ENCODE measurements at places on chromosomes 2 and 18.
A peak's percentile ranks its signal among the peaks of the same experiment; 100 is the strongest.

DNA sequence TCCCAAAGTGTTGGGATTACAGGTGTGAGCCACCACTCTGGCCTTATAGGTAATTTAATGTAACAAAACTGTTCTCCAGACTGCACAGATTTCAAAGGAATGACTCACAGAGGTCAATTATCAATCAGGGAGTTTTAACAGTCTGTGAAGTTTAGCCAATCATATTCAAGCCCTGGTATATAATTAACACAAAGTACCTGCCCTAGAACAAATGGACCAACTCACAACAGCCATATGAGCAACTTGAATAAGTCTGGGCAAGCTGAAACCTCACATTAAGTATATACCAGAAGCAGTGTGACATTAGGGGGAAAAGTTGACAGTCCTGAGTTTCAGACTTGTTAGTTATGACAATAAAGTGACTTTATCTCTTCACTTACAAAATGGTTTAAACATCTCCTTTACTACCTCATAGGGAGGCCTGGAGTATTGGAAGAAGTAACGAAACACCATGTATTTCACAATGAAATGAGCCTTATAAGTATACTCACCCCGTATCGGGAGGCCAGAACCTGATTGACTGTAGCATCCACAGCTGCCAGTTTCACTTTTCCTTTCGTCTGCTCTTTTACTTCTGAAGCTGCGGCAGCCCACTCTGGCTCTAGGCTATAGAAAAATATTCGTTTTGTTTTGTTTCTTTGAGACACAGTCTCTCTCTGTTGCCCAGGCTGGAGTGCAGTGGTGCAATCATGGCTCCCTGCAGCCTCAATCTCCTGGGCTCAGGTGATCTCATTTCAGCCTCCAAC lies 22.2 kb downstream of the PDIA6 start:
- DNase-seq, result no peak

- no peak for DNase-seq
These were observed 139.0 kb downstream of the UXS1 start for GRCh38 chr2:106054880-106055655.

- DNase-seq, result peak; percentile 72
These were observed 12.0 kb upstream of the GTF2A1L start for GRCh38 chr2:48605482-48606175.

DNA sequence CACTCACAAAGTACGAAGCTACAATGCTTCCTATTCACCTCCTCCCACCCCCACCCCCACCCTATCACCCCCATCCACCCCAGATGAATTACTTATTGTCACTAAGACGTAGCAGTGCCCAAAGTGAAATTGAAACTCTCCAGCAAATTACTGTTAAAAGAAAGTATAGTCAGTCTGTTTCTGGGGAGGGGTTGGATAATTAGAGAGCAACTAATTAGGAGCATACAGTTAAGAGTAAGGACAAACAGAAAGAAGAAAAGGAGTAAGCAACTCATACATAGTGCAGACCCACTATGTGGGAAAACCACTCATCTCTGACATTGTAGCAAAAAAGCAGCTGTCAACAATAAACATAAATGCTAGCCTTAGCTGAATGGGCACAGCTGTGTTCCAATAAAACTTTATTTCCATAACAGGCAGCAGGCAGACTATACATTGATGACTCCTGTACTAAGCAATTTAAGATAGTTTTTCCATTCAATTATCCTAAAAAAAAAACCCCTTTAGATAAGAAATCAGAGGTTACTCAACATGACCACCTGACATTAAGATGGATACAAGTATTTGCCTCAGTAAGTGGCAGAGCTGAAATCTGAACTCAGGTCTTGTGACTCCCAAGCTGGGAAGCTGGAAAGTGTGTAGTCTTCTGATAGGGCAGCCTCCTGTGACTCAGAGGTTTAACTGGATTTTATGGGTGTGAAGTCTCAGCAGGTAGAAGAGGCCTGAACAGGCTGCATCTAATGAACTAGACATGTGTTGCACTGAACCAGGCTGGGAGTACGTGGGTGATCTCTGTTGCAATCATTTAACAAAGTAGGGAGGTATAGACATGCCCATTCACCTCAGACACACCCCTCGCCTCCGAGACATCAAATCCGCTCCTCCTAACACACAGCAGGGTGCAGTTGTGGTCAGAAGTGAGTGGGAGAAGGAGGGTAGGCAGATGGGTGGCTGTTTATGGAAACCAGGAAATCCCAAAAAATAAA lies 171.8 kb upstream of the KLF7 start:
- no peak for DNase-seq

DNA sequence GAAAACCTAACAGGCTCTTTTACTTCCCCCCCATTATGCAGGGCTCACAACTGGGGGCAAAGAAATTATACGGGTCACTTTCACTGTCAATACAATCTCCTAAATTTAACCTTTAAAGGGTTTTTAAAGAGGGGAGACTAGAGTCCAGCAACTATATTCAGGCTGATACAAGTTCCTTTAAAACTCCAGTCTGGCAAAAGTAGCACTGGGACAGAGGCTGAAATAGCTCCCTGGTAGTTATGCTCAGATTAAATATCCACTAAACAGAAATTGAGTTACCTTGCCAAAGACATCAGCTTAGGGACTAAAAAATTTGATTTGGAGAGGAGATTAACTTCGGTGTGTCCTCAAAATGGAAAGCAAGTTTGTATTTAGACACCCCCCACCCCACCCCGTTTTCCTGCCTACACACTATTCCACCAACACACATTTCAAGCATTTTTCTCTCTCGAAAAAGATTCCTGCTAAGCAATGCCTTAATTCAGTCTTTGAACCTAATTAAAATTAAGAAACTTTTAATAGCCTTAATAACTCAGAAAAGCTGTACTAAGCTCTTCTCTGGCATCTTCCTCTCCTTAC lies 127.2 kb downstream of the OSBPL1A start:
- DNase-seq, result no peak

DNA sequence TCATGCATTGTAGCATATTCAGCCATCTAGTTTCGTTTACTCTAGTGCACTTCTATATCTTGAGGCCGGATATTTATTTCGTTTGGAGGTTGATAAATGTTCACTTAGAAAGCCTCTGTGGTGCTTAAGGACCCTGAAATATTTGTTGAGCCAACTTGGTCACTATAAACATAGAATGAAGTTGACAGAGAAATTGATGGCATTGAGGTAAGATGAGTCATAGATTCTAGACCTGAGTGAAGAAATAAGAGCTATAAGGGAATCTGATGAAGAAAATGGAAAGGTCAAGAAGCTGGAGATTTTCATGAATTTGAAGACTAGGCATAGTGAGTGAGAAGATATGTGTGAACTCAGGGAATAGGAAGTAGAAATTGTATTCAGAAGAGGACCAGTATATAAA lies 35.9 kb downstream of the EPC2 start:
- DNase-seq, result no peak

DNA sequence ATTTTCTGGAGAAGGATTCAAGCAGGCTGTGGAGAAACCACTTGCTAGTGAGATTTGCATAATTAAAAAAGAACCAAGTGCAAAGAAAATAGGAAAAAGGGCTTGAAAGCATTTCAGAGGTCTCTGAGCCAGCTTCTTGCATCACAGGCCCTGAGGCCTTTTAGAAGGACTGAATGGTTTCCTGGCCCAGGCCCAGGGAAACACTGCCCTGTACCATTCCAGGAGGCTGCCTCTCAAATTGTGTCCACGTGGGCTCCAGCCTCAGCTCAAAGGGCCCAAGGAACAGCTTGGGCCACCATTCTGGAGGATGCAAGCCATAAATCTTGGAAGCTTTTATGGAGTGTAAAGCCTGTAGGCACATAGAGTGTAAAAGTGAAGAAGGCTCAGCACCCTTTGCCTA lies 523.3 kb upstream of the VRK2 start:
- no peak for DNase-seq

GRCh38 chr18:48021273-48021914 lies 90.9 kb upstream of the SMAD2 start:
- no peak for DNase-seq

- DNase-seq, result no peak
These were observed 781.3 kb upstream of the ID2 start for GRCh38 chr2:7900593-7900992.

DNA sequence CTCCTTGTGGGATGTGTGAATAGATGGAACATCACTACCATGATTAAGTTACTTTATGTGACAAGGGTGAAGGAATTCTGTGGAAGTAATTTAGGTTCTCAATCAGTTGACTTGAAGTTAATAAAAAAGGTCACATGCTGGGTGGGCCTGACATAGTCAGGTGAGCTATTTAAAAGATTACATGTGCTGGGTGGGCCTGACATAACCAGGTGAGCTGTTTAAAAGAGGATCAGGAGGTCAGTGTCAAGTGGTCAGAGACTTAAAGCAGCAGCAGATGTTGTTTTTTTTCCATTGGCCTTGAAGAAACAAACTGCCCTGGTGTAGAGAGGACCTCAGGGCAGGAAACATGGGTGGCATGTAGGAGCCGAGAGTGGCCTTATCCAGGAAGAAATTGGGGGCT lies 3.3 kb downstream of the IL1R2 start:
- no peak for DNase-seq

DNA sequence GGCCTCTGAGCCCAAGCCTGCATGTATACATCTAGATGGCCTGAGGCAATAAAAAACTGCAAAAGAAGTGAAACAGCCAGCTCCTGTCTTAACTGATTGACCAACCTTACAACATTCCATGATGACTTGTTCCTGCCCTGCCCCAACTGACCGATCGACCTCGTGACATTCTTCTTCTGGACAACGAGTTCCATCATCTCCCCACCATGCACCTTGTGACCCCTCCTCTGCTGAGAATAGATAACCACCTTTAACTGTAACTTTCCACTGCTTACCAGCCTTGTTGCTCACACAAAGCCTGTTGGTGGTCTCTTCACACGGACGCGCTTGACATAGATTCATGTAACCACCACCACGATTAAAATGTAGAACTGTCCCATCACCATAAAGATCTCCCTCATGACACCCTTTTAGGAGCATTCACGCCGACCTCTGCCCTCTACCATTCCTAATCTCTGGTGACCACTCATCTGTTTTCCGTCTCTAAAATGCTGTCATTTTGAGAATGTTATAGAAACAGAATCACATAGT lies 120.1 kb upstream of the REV1 start:
- DNase-seq, result no peak

DNA sequence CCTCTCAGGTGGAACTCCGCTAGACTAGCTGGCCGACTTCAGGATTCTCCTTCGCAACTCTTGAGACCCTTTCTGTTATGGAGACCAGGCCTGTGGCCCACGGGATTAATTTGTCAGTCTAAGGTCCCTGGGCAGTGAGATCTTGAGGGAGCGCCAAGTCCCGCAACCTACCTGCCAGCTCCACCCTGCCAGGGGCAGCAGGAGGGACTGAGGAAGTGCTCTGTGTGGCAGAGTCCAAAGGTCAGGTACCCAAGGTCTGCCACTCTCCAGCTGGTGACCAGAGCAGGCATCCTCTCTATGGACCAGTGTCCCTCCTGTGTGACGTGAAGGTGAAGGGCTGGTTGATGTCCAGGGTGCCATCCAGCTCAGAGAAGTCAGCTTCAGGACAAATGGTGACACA lies 4.3 kb upstream of the SPATA3 start:
- no peak for DNase-seq

GRCh38 chr2:201953880-201954279 lies 79.8 kb upstream of the FZD7 start:
- DNase-seq, result no peak

GRCh38 chr2:218398437-218399390 lies 954 bp upstream of the CTDSP1 start:
- peak; percentile 67 for DNase-seq

DNA sequence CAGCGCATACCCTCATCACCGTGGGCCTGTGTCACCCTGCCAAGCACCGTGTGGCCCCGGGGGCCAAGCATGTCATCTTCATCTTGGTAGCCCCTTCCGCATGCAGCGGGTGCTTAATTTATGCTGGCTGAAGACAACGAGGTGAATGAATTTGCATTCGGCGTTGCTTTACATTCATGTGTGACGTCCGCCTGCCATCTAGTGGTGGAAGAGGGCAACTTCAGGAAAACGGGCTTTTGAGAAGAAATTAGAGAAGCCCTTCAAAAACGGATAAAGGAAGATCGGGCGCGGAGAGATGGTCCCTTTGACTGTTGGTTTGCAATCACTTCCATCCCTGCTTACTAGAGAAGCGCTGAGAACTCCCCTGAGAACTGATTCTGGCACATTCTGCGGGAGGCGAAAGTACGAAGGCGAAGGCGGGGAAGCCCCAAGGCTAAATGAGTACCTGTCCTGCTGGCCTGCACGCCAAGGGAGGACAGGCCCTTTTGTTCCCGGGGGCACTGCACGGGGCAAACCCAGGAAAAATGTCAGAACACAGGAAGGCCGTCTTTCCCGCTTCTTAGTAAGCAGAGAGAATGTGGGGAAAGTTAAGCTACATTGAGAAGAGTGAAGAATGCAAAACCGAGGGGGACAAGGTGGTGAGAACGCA lies 145.9 kb downstream of the ZNF516 start:
- DNase-seq, result peak; percentile 38

- no peak for DNase-seq
These were observed 67.3 kb upstream of the ST6GAL2 start for GRCh38 chr2:106953236-106953635.

- DNase-seq, result no peak
These were observed 8.0 kb downstream of the USP39 start for GRCh38 chr2:85623991-85624390.

- DNase-seq, result no peak
These were observed 161.5 kb downstream of the FIGN start for GRCh38 chr2:163574309-163574708.

DNA sequence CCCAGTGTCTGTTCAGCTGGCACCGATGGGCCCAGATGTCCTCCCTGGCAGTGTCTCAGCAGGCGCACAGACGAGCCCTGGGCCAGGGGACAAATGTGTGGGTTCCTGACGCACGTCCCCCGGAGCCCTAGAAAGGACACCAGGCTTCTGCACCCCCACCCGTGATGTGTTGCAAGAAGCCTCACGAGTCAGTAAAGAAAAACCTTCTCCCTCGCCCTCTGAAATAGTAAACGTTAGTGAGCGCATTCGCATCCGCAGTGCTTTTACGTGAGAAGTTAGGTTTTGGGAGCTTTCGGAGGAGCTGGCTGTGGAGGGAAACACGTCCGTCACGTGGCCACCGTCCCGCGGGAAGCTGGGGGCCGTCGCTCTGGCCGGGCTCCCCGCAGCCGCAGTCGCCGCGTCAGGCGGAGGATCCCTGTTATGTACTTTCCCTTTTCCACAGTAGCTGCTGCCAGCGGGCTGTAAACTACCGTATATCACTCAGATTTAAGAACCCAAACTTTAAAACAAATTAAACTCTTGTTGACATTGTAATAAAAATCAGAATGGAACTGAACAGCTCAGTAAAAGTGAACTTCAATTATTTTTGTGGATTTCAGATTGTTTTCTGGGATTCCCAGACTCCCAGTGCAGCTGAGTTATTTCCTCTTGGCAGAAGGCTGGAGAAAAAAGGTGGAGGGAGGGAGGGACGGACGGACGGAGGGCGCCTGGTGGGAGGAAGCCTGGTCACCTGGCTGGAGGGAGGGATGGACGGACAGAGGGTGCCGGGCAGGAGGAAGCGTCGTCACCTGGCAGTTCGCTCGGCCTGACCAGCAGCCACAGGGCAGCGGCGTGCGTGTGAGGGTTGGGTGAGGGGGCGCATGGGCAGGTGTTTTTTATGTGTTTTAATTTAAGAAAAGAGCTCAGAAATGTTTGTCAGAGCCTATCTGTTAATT lies 112.1 kb downstream of the NFATC1 start:
- peak; percentile 42 for DNase-seq

- DNase-seq, result no peak
These were observed 1442.6 kb downstream of the SUCLG1 start for GRCh38 chr2:83016343-83017110.

GRCh38 chr2:134146620-134147019 lies 107.3 kb upstream of the MGAT5 start:
- no peak for DNase-seq
